Activated T-helper 17 cell treated with anti-CD3 and anti-CD28 coated beads, Interleukin-2, amount 50 U/mL, for 72 hours (primary cell): ENCODE measurements at places on chromosomes 1 and 21.

DNA sequence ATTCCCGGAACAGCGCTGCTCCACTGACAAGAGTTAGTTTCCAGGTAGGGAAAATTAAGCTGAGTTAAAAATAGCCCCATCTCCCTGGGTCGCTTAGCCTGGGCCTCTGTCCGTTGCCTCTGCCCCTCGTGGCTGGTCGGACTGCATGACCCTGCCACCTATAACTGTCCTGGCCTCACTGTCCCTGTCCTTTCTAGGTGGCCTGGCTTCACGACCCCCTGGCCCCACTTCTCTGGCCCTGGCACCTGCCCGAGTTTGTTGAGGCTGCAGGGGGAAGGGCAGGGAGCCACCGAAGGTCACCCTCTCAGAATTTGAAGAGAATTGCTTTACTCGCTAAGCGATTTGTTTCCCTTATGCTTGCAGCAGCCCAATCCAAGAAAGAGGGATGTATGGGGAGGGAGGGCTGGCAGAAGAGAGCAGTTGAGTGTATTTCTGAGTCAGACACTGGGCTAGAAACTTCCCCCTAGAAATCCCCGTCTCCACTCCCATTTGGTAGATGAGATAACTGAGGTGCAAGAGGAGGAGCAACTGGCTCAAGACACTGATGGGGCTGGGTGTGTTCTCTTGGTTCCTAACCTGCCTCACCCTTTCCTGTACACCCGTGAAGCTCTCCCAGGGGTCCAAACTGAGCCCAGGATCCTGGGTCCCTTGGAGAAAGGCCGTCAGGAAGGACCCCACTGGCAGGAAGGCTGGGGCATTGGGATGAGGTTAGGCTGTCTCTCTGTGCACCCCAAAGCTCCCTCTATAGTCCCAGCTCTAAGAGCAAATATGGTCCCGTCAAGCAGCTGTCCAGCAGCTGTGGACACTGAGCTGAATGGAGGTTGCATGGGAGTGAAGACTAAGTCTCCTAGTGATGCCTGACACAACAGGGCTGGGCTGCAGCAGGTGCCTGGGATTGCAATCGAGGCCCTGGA lies 2.9 kb upstream of the EDN2 start:
- peak; percentile 85 for ATAC-seq

DNA sequence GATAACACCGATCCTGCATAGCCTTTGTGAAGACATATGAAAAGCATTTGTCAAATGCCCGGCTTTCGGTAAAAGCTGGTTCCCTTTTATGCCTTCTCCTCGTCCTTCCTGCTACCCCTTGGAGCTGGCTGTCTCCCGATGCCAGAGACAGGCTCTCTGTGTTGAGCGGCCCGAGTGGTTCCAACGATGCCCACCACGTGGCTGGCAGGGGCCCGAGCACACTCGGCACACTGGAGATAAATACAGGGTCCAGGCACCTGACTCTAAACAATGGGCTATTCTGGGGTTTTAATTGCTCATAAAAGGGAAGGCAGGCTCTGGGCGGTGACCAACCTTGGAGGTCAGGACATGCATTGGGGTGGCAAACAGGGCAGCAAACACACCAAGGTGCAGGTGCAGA lies 207.1 kb downstream of the HIVEP3 start:
- ATAC-seq: no peak

DNA sequence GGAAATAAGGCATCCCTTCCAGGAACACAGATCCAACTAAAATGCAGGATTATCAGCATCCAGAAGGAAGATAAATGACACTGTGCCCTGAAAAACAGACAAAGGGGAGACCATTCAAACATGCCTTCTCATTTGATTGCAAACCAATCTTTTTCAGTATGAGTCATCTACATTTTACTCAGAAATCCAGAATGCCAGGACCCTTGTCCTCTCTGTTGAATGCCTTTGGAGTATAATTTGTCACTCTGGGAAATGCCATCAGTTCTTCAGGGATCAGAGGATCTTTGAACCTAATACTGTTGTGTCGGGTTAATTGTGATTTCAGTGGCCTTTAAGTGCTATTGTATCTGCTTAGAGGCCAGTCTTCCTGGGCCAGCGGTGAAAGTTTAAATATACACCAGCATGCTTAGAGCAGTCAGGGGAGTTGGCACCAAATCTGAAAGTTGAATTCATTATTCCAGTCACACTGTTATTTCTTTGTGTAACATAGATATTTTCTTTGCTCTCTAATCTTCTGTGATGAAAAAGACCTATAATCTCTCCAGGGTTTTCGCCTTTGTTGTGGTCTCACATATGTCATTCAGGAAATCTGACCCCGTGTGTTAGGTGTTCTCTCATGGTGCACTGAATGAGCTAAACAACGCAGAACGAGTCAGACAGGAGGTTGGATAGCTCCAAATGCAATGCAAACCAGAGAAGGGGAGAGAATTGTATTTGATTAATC lies 364.8 kb upstream of the SGIP1 start:
- peak; percentile 56 for ATAC-seq

DNA sequence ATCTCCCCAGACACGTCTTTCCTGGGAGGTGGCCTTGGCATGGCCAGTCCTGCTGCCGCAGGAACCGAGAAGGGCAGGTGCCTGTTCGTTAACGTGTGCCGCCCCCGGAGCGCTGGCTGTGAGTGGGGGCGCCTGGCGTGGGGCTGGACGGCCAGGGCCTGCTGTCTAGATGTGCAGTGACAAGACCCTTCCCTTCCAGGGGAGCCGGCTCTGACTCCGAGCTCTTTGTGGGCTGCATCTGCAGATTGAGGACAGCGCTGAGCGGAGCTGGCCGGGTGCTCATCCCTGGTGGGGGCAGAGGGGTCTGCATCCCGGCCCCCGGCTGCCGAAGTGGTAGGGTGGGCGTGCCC lies 13.0 kb downstream of the COL18A1 start:
- ATAC-seq: no peak

GRCh38 chr1:166956872-166957271 lies 18.5 kb downstream of the ILDR2 start:
- no peak for ATAC-seq

DNA sequence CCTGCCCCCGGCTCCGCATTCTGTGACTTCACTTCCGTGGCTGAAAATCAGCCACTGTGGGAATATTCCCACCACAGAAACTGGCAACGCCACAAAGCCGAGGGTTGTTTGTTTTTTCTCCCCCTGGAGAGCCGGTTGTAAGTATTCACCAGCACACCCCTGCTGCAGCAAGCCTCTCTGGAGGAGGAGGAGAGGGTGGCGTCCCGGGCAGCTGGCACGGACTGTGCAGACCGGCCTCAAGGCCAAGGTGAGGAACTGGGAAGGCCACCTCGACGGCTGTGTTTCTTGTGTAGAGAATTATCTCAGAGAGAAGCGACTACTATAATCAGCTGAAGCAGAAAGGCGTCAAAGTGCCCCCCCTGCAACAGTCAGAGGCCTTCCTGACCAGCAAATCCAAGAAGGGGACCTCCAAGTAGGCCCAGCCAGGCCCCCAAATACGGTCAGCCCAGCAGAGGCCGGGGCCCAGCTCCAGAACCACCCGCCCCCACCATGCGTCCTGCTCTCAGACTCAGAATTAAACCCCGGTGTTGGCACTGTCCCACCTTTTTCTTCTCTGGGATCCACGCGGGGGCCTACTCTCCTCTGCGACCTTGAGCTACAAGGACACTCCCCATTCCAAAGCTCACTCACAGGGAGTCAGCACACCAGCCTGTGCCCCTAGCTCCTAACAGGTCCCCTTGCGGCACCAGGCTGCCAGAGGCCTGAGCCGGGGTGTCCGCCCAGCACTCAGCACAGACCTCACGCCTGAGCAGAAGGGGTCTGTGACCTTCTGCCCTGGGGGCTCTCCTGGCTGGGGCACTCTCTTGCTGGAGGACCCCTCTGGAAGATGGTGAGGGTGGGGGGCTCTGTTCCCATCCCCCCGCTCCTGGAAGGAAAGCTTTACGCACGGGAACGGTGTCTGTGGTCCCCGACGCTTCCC lies 1.2 kb upstream of the SMIM1 start:
- ATAC-seq: no peak

GRCh38 chr1:83500531-83500930 lies 498.4 kb downstream of the TTLL7 start:
- no peak for ATAC-seq

- ATAC-seq: no peak
Measured at GRCh38 chr1:47911892-47912291, 85.3 kb downstream of the TRABD2B start.
